Cardiac fibroblast (primary cell): ENCODE measurements at places on chromosomes 1 and 21.

- DNase-seq: no peak
Observed at GRCh38 chr1:2272686-2273400, 44.7 kb downstream of the SKI start.

GRCh38 chr1:87785386-87785785 is 456.7 kb downstream of the LMO4 start:
- DNase-seq: no peak

DNA sequence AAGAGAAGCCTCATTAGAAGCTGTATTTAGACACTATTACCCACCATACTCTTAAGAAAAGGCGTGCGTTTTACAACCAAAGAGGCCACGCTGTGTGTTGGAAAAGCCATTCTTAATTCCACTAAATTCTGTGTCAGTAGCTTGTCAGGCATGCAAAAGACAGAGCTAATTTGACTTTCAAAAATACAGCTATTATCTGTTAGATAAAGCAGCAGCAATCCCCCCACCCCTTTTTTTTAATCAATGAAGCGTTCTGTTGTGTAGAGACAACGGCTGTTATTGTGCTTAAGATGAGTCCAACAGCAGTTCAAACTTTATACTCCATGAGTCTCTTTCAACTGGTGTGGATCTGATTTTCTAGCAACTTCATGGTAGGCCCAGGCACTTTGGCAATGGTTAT is 43.5 kb downstream of the PLA2G4A start:
- DNase-seq: no peak

DNA sequence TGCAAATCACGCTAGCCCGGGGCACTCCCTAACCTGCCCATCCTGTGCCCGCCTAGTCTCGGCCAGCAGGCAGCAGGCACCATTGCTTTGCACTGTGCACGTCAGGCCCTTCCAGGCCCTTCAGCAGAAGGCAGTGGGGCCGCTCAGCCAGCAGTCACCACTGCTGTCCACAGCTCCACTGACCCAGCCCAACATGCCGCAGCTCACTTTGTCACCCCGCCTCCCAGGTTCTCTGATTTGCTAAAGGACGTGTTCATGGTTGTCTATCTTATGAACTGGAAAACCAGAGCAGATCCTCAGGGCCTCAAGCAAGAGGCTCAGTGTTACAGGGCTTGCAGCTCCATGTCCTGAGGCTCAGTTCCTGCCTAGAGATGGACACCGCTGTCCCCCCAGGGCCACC is 14.2 kb upstream of the SPOCD1 start:
- DNase-seq: no peak

DNA sequence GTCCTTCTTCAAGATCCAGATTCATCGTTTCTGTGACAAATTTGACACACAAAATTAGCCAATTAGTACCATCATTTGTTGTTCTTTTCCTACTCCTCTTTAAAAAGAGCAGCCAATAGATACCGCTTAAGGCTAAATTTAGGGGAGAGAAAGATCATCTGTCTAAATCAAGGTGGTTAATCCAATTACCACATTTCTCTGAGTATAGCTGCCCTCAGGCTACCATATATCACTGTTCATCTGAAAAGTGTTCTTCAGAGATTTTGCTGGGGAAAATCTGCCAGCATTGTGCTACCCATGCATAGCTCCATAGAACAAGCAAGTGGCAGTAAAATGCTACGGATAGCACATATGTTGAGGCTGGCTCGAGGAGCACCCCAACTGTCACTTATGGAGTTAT is 110.3 kb upstream of the ESRRG start:
- DNase-seq: no peak
